ENCODE measurements at places on chromosomes 6 and 20. TPM values are rescaled to one million over a fixed set of nuclear protein-coding genes. Genes with fewer than 3 reads are reported as not detected.

Gene TSBP1
- total RNA-seq: not detected

Gene HMGN4
- 121 TPM for total RNA-seq

Gene PERP
- total RNA-seq: 20.7 TPM

Gene SRPK1
- total RNA-seq: 45.0 TPM

Gene FABP7
- not detected for total RNA-seq

Gene CLIC5
- 4.4 TPM for total RNA-seq

Gene B4GALT5
- total RNA-seq: 26.4 TPM

Gene PDYN
- not detected for total RNA-seq

Gene ALDH5A1
- 3.2 TPM for total RNA-seq

Gene CNR1
- 8.3 TPM for total RNA-seq

Gene TNXB
- total RNA-seq: 394 TPM

Gene SERINC3
- 132 TPM for total RNA-seq

Gene BRPF3
- total RNA-seq: 36.7 TPM

Gene RNF144B
- 16.7 TPM for total RNA-seq

Gene SMPDL3A
- total RNA-seq: 6.7 TPM

Gene SCGN
- not detected for total RNA-seq

Gene POPDC3
- 1.5 TPM for total RNA-seq

Gene DEFB112
- total RNA-seq: not detected

Gene SYTL3
- 4.6 TPM for total RNA-seq

Gene HLA-DQA2
- total RNA-seq: 1.8 TPM

Gene TBX18
- total RNA-seq: 1.6 TPM

Gene AIF1
- total RNA-seq: 5.6 TPM

Gene PTCRA
- not detected for total RNA-seq

Gene TPD52L1
- 11.2 TPM for total RNA-seq

Gene MUC21
- total RNA-seq: 0.13 TPM

Gene SGK2
- 0.16 TPM for total RNA-seq

Gene PRR18
- not detected for total RNA-seq

Gene SNRNP48
- total RNA-seq: 12.4 TPM

Gene CST1
- total RNA-seq: not detected

Gene BTBD3
- 25.9 TPM for total RNA-seq

Gene CALHM5
- total RNA-seq: 0.81 TPM

Gene LINC00237
- total RNA-seq: not detected

Gene C20orf202
- total RNA-seq: 0.27 TPM

Gene OLIG3
- not detected for total RNA-seq

Gene ANKEF1
- 0.81 TPM for total RNA-seq

Gene MOG
- not detected for total RNA-seq

Gene KIAA1586
- 27.9 TPM for total RNA-seq

Gene MACROD2
- 12.1 TPM for total RNA-seq

Gene IL17A
- total RNA-seq: not detected

Gene VSTM2L
- total RNA-seq: 8.5 TPM

Gene TP53INP2
- 22.8 TPM for total RNA-seq

Gene NOX3
- total RNA-seq: not detected

Gene SEMG1
- not detected for total RNA-seq

Gene VAPB
- 34.9 TPM for total RNA-seq

Gene RAB32
- 23.0 TPM for total RNA-seq

Gene PLEKHG1
- 4.2 TPM for total RNA-seq

Gene DLK2
- not detected for total RNA-seq

Gene GPX5
- not detected for total RNA-seq

Gene BEND3
- total RNA-seq: 3.2 TPM

Gene RFX6
- total RNA-seq: not detected

Gene TMEM244
- total RNA-seq: not detected

Gene TEAD3
- 76.9 TPM for total RNA-seq

Gene KCNK16
- total RNA-seq: not detected

Gene PRL
- total RNA-seq: not detected

Gene CDYL
- total RNA-seq: 32.0 TPM

Gene MYB
- 0.93 TPM for total RNA-seq

Gene PI16
- 48.1 TPM for total RNA-seq

Gene SLC22A2
- 0.47 TPM for total RNA-seq
